ENCODE measurements at places on chromosomes 12 and 14.

DNA sequence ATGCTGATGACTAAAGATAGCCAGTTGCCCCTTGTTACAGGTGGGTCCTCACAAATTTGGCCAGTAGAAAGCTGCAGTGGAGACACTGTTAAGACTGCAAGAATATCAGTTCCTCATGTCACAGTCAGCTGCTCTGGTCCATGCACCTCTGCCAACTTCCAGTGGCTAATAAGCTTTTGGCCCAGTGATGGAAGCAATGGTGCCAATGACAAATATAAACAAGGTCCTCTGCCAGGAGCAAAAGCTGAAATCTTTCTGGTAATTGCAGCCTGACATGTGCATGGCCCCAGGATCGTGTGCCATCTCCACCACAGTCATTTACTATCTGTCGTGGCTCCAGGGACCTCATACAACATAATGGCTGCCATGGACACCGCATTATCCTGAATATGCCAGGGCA is 85.4 kb upstream of the TMEM260 start:
- DNase-seq: no peak

DNA sequence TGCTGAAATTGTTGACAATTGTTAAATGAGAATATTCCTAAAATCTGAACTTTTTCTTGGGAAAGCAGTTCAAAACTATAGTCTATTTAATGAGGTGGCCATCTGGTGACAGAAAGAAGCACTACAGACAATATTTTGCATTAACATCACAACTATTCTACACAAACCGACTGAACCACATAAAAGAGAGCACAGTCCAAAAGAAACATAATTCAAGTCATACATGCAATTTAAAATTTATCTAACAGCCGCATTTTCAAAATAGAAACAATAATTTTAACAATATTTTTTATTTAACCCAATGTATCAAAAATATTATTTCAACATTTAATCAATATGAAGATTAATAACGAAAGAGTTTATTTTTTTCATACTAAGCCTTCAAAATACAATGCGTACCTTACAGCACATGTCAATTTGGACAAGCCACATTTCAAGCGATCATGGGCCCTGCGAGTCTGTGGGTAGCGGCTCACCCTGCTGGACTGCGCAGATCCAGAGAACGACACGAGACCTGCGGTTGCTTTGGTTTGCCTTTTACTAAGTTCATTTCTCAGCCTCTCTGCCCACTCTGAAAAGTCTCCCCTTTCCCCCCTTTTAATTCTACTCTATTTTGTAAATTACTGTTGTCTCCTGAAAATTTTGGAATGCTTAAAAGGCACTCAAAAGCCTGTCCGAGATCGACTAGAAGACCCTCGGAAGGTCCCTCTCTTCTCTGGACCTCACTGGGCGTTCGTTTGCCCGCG is 947 bp upstream of the LRRC9 start:
- DNase-seq: no peak

GRCh38 chr12:112294793-112295192 is 87.4 kb downstream of the HECTD4 start:
- no peak for DNase-seq

- no peak for DNase-seq
Observed at GRCh38 chr14:65257425-65257824, 155.1 kb upstream of the FUT8 start.

GRCh38 chr12:3523058-3523457 is 32.1 kb downstream of the PRMT8 start:
- no peak for DNase-seq

All from GM12864 (cell line).